ENCODE measurements at places on chromosomes 2 and 18. TPM values are rescaled to one million over a fixed set of nuclear protein-coding genes. Genes with fewer than 3 reads are reported as not detected.

DNA sequence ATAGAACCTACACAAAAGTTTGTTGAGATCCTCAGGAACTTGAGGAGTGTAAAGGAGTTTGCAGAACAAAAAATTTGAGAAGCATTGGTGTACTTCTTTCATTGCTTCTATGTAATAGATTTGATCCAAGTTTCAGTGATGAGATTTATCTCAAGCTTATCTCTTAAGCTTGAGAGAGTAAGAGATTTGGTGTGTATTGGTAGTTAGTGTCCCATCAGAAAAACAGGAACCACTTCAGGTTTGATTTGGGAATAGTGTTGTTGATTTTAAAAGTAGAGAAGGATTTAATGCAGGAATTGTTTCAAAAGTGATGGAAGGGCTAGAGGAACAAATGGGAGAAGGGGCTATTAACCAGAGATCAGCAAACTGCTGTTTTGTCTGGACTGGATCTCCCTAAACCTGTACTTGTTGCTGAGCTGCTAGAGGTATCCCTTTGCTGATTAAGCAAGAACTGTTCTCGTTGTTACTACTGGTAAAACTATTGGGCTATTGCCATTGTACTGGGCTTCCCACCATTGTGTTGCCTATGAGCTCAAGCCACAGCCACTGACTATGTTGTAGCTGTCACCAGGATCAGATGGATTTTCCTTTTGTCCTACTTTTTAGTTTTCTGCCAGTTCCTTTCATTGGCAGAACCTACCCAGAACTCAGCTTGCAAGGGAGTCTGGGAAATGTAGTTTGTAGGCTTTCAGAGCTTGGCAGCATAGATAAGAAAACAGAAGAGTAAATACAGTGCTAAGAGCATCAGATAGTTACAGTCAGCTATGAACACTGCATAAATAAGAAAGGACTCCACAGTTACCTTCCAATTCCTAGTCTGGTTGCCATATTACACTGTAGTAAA lies 39.3 kb downstream of the RAB10 start:
- peak; percentile 17 for DNase-seq

DNA sequence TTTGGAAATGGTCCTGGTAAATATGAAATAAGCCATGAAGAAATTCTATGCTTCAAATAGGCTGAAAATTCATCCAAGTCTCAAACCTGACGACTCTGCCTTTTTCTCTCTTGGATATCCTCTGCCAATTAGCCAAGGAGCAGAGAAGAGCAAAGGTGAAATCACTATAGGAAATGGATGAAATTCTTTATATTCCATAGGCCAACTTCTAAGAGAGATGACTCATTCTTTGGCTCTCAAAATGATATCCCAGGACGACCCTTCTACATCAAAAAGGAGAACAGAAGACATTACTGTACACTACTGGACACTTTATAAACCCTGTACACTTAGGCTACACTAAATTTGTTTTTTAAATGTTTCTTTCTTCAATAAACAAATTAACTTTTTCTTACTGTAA lies 22.7 kb downstream of the PDE1A start:
- peak; percentile 23 for DNase-seq

Gene GAL3ST2
- total RNA-seq = not detected

- peak; percentile 80 for DNase-seq
Measured at GRCh38 chr2:218658671-218659257, 659 bp downstream of the ZNF142 start.

Gene CACNB4
- total RNA-seq = 0.11 TPM

All from GM23248 (cell line).